Stimulated activated CD4-positive, alpha-beta T cell treated with anti-CD3 and anti-CD28 coated beads, Interleukin-4, amount 100 ng/mL, for 24 hours (primary cell): ENCODE measurements at places on chromosomes 2 and 18.

DNA sequence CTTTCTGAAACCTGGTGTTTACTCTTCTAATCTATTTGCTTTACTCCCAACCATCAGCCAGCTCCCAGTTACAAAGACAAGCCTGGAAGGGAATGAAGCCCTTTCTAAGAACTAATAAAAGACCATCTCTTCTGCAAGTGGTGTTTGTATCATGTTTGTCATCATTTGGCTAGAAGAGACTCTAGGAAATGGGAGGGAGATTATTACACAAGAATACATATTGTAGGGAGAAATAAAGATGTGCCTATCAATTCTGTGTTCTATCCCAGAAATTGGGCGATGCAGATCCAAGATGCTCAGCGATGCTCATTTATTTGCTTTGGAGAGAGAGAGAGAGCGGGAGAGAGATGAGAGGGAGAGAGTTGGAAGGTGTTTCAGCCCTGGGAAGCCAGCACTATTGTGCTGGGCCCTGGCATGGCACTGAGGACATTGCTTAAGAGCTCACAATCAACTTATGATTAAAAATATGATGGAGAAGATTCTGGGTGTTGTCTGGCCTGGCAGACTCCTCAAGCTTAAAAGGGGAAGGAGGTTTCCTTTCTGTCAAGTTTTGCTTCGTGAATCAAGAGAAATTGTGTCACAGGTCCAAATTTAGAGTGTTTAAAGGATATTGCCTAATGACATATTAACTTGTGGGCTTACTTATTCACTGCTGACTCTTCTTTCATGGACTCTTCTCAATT, 41.8 kb upstream of the AFF3 start:
- DNase-seq: no peak

DNA sequence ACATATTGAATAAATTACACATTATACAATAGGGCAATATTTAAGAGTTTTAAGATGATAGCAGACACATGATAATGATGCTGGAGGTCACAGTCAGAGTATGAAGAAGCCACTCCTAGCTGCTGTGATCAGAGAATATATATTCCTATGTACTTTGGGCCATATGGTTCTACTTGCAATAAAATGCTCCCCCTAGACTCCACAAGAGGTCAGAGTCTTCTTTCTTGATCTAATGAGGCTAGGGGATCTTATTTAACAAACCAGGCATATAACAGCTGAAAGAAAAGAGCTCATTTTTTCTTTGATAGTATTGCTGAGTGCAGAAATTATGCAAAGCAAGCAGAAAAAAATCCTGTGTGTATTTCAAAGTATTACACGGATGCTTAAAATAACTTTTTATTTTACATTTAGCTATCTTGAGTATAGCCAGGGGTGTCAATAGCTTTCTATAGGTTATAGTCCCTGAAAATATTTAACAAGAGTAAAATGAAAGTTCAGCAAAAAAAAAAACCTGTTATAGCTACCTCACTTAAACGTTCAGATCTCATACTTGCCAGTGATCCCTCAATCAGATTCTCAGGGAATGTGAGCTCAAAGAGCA, 748.7 kb upstream of the CHAC2 start:
- no peak for DNase-seq

DNA sequence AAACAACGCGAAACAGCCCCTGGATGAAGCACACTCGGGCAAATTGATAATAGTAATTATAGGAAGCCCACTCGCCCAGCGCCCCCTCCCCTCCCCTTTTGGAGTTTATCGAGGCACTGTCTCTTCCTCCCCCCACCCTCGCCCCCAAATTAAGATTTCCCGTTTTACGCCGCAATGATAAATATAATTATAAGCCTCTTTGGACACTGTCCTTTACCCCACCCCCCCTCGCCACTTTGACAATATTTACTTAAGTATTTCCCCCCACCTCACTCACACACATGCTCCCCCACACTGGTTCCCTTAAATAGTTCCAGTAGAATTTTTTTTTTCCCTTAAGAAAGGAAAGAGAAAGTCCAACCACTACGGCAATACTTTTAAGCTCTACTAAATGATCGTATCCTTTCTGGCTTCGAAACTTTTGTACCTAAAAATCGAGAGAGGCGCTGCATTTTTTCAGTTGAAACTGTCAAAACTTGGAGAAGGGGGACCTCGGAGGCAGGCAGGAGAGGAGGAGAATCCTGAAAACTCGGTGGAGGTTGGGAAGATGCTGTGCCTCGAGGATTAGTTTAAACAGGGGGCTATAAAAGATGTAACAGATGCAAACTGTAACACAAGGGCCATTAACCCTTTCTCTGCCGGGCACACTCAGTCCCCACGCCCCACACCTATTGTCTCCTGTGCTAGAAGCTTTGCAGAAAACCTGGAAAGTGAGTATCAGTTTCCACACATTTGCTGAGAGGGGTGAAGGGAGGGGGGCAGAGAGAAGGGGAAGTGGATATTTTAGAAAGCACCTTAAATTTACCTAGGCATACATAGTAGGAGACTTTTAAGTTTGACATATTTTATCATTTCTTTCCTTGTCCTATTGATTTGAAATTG, 1.8 kb downstream of the ZEB2 start:
- no peak for DNase-seq

- DNase-seq: no peak
Measured at GRCh38 chr2:196801674-196802261, 2.3 kb upstream of the GTF3C3 start.

DNA sequence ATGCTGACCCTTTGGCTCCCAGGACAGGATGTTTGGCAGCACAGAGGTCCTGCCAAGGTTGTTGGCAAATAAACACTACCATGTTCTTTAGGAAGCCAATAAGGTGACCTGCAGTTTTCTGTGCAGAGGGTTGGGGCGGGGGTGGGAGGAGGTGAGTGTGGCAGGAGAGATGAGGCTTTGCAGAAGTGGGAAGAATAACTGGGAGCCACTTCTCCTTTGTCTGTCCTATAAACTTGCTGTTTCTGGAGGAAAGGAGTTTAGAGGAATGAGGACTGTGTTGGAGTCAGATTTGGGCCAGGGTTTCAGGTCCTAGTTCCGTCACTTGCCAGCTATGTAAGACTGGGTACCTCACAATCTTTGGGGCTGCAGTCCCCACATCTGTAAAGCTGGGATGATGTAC, 187.6 kb upstream of the SPRED2 start:
- no peak for DNase-seq

GRCh38 chr2:136070913-136071312, 47.0 kb downstream of the CXCR4 start:
- no peak for DNase-seq

GRCh38 chr18:74155276-74155675, 7.0 kb downstream of the TIMM21 start:
- DNase-seq: no peak

DNA sequence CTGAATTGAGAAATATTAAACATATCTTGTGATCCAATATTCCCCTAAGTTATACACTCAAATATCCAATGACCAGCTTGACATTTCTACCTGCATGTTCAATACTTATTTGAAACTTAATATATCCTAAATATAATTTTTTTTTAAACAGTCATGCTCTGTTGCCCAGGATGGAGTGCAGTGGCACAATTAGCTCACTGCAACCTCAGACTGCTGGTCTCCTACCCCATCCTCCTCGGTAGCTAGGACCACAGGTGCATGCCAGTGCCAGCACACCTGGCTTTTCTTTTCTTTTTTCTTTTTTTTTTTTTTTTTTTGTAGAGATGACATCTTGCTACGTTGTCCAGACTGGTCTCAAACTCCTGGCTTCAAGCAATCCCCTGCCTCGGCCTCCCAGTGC, 4.2 kb downstream of the KYNU start:
- DNase-seq: no peak
